Kidney tubule cell (primary cell): ENCODE measurements at places on chromosomes 16 and 17.
A peak's percentile ranks its signal among the peaks of the same experiment; 100 is the strongest.

DNA sequence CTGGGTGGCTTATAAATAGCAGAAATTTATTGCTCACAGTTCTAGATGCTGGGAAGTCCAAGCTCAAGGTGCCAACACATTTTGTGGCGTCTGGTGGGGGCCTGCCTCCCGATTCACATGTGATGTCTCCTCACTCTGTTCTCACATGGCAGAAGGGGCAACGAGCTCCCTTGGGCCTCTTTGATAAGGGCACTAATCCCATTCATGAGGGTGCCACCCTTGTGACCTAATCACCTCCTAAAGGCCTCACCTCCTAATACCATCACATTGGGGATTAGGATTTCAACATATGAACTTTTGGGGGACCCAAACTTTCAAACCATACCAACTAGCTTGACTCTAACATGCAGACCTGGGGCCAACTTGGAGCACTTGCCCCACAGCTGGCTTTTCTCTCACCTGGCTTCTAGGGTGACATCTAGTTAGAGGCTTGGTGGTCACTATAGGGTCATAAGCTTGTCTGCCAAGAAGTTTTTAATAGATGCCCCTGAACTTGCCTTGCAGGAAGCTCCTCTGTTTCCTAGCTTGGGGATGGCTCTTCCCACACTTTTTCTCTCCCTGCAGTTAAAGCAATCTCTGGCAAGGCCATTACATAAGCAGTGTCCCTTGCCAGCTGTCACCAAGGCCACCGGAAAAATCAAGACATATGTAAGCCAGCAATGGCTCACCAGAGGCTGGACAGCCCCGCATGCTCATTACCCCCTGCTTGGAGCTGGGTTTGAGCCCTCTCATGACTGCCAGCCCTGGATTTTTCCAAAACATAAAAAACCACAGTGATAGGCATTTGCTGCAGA lies 8.4 kb upstream of the MED9 start:
- DNase-seq = no peak

GRCh38 chr17:67035131-67036083 lies 8.9 kb upstream of the CACNG1 start:
- DNase-seq = no peak

GRCh38 chr16:62068747-62069146 lies 32.5 kb upstream of the CDH8 start:
- DNase-seq = no peak

- DNase-seq = no peak
These were observed 121.5 kb downstream of the ZFHX3 start for GRCh38 chr16:72926177-72927070.

- peak; percentile 75 for DNase-seq
These were observed 4.9 kb downstream of the MLKL start for GRCh38 chr16:74695450-74696422.

- DNase-seq = no peak
These were observed 221.3 kb upstream of the KCNJ16 start for GRCh38 chr17:69853541-69854224.

- peak; percentile 92 for DNase-seq
These were observed 13.3 kb downstream of the PROCA1 start for GRCh38 chr17:28698253-28698941.

GRCh38 chr17:73874008-73874720 lies 229.9 kb upstream of the SDK2 start:
- peak; percentile 19 for DNase-seq

DNA sequence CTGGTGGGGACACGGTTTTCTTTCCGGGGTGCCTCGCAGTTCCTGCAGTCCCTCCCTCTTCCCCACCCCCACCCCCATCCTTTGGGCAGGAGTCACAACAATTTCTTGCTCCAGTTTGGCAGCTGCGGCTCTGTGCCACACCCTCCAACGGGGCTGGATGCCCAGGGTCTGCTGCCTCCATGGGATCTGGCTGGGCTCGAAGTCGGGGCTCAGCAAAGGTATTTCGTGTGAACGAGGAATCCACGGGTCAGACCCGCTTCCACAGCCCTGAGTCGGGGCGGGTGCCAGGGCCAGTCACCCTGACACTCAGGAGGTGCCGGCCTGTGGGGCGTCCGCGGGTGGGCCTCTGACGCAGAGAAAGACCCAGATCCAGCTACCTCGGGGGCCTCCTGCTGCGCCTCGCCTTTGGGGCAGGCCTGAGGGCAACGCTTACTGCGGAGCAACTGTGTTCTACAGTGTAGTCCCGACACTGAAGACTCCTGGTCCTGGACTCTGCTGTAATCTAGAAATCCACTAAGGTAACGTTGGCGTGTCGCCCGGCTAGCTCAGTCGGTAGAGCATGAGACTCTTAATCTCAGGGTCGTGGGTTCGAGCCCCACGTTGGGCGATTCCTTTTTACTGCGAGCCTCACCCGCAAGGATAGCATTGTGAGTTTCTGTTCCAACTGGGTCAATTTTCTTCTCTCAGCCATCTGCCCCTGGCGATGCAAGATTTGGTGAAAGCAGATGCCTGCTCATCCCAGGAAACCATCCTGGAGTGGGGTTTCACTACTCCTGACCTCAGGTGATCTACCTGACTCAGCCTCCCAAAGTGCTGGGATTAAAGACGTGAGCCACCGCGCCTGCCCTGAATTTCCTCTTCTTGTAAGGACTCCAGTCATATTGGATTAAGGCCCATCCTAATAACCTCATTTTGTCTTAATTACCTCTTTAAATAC lies 12.6 kb upstream of the OR1F1 start:
- peak; percentile 87 for DNase-seq

- DNase-seq = no peak
These were observed 216.5 kb downstream of the NTN1 start for GRCh38 chr17:9237661-9238301.

DNA sequence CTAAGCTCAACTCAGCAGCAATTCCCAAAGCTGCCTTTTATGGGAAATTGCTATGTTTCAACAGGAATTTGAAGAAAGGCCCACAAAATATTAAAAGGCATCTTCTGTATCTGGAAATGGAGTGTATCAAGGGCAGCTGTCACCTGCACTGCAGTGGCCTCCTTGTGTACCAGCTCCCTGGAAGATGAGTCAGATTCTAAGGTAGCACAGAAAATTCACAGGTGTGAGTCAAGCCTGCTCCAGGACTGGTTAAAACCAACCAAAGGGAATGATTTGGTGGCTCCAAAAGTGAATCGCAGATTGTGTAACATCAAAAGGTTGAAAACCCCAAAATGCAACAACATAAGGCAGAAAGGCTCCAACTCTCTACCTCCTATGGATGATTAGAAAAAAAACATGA lies 296.4 kb downstream of the GRIN2A start:
- peak; percentile 30 for DNase-seq

GRCh38 chr17:81270279-81270678 lies 24.8 kb downstream of the SLC38A10 start:
- no peak for DNase-seq

DNA sequence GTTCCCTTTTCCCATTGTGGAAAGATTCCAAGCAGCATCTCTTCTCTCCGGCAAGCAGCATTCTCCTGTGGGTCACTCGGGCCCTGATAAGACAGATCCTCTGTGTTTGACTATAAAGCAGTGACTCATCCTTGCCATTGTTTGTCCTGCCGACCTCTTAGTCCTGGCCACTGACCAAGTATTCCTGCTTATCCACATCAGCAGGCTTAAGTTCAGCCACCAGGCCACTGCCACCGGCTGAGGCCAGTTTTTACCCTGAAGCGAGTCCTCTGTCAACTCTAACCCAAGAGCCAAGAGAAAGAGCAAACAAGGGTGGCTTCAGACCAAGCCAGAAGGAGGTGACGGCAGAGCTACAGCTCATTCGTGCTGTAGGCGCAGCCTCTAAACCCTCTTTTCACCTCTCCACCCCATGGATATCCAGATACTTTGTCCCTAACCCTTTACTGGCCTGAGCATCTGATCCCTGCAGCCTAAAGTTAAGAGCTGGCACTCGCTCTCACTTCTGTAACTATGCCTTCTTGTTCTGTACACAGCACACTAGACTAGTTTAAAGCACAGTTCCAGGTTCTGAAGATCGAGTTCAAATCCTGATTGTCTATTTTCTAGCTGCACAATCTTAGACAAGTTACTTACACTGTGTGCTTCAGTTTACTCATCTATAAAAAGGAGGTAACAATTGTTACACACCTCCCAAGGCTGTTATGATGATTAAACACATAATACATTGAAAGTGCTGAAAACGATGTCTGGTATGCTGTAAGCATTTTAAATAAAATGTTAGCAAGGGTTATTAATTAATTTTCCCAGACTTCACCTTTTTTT lies 31.0 kb downstream of the SOX9 start:
- DNase-seq = peak; percentile 91

- peak; percentile 64 for DNase-seq
These were observed 11.4 kb downstream of the GGA3 start for GRCh38 chr17:75250009-75250471.

DNA sequence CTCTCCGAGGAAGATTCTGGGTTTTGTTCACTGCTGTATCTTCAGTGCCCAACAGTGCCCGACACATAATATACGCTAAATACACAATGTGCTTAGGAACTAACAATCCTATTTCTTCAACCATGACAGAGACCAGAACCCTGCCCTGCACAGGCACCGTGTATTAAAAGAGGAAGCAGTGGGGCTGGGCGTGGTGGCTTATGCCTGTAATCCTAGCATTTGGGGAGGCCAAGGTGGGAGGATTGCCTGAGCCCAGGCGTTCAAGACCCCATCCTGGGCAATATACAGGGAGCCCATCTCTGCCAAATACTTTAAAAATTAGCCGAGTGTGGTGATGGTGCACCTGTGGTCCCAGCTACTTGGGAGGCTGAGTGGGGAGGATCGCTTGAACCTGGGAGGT lies 19.3 kb downstream of the ARL2BP start:
- no peak for DNase-seq

GRCh38 chr17:56441308-56441707 lies 152.2 kb upstream of the NOG start:
- no peak for DNase-seq

GRCh38 chr17:29777663-29778062 lies 152.4 kb downstream of the SSH2 start:
- no peak for DNase-seq

GRCh38 chr16:11800382-11800718 lies 3.3 kb upstream of the ZC3H7A start:
- no peak for DNase-seq

DNA sequence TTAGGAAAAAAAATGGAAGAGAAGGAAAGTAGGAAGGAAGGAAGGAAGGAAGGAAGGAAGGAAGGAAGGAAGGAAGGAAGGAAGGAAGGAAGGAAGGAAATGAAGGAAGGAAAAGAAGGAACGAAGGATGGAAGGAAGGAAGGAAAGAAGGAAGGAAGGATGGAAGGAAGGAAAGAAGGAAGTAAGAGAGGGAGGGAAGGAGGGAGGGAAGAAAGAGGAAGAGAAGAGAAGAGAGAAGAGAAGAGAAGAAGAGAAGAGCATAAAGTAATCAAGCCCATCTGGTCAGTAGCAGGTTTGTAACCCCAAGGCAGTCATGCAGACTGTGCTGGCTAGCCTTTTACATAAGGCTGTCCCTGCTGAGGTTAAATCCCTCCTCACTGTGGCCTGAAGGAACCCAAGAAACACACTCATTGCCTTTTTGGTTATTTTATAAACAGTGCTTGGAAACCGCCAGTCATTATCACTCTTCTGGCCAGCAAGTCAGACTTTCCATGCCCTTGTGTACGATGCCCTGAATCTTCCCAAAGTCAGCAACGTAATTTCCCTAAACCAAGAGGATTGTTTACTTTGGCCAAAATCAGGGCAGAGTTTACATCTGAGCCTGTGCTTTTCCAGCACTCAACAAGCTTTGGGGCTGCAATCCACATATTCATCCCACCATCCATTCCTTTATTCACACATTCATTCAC lies 409.6 kb upstream of the MAF start:
- no peak for DNase-seq

- DNase-seq = peak; percentile 42
These were observed 335 bp downstream of the TMEM11 start for GRCh38 chr17:21213638-21214014.

DNA sequence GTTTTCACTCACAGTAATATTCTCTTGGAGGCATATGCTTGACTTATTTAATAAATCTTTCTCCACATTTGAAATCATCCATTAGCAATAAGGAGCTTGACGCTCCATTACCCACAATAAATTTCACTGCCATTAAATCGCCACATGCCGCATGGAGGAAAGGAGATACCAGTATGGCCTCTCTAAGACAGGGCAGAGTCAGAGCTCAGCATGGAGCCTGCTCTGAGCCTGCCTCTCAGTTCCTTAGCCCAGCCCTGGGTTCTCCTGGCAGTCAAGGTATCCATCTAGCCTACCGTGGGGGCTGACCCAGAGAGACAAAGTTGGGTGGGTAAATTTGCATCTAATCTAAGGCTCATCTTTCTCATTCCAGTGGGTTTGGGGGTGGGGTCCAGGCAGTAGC lies 80.3 kb upstream of the CES5A start:
- peak; percentile 1 for DNase-seq

DNA sequence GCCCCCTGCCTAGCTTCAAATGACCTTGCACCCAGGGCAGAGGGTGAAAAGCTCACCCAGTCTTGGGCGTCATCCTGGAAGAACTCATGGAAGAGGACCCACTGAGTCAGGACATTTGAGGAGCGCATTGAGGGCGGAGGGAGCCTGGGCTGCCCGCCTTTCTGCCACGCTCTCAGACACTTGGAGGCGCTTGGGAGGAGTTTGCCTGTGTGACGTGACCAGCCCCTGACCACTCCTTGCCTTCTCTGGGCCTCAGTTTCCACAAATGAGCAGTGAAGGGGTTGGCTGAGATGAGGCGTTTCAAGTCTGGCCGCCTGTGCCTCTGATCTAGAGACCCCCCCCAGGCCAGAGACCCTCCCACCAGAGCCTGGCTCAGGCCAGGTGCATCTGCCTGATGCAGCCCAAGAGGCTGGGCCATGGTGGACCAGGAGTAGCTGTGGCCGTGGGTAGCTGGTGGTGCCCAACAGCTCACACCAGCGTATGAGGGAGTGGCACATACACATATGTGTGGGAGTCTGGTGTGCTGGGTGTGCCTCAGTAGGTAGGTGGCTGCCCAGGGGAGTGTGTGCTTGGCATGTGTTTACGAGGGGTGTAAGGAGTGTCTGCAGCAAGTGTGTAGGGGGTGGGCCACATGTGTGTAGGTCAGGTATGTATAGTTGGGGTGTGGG lies 80.2 kb upstream of the TOB1 start:
- DNase-seq = no peak

GRCh38 chr16:19380328-19380727 lies 37.4 kb upstream of the TMC5 start:
- DNase-seq = no peak

- DNase-seq = no peak
These were observed 348.6 kb downstream of the SEC14L1 start for GRCh38 chr17:77489239-77489892.

- no peak for DNase-seq
These were observed 798.3 kb downstream of the CDH8 start for GRCh38 chr16:61237884-61238485.

DNA sequence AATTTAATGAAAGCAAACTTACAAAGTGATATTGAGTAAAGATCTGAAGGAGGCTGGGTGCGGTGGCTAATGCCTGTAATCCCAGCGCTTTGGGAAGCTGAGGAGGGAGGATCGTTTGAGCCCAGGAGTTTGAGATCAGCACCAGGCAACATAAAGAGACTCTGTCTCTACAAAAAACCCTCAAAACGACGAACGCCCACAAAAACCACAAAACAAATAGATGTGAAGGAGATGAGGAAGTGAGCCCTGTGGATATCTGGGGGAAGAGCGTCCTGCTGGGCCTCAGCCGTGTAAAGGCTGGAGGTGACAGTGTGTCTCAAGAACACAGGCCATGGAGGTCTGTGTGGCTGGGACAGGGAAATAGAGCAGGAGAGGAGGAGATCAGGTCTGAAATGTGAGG lies 68.8 kb downstream of the ITFG1 start:
- DNase-seq = peak; percentile 8

GRCh38 chr16:18959031-18959505 lies 24.7 kb upstream of the TMC7 start:
- DNase-seq = peak; percentile 56
